ENCODE measurements at places on chromosomes 11 and 22.

DNA sequence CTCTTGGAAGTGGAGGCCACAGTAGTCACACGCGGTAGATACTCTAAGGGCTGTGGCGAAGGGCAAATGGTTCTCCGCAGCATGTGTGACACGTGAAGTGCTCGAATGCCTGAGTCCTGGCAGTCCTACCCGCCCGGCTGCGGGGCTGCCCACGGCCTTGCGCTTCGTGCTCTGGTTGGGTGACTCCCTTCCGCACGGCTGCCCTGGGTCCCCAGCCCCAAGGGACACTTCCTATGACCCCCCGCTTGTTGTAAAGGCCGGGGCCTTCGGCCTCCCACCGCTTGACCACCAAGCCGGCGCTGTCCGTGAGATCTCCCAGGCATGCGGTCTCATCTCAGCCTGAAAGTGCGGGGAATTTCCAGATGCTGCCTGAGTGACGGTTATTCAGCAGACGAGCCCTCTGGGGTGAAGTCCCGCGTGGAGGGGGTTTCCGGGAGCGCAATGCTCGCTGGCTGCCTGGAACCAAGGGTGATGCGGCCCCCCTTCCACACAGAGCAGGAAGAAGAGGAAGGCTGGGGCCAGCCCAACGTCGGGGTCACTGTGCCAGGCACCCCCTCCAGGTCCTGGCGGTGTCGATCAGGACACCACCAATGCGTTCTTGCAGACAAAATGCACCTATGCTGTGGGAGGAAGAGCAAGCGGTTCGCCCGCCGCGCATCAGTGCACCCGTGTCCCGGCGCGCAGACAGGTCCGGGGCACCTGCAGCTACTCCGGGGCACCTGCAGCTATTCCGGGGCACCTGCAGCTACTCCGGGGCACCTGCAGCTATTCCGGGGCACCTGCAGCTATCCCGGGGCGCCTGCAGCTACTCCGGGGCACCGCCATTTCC, 171.2 kb downstream of the OPCML start:
- no peak for DNase-seq

GRCh38 chr22:22403771-22404170, 104.8 kb downstream of the ZNF280B start:
- DNase-seq, result no peak

DNA sequence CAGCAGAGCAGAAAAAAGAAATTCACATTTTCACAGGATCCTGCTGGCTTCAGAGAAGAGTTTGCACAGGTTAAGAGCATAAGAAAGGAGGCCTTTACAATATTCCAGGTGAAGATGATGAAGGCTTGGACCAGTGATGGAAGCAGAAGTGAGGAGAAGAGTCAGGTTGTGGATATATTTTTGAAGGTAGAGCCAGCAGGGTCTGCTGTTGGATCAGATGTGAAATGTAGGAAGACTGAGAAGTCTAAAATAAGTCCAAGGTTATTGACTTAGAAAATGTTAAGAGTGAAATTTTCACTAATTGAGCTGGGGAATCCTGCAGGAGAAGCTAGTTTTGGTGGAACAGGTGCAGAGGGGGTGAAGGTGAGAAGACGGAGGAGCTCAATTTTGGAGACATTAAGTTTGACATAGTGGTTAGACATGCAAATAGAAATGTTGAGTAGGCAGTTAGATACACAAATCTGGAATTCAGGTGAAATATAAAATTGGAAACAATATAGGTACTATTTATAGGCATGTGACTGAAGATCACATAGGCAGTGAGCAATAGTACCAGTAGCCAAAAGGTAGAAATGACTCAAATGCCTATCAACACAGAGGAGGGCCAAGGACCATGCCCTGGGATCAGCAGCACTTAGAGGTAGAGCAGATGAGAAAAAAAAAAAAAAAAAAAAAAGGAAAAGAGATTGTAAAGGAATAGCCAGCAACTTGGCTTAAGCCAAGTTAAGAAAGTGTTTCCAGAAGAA, 252.0 kb downstream of the AASDHPPT start:
- no peak for DNase-seq

DNA sequence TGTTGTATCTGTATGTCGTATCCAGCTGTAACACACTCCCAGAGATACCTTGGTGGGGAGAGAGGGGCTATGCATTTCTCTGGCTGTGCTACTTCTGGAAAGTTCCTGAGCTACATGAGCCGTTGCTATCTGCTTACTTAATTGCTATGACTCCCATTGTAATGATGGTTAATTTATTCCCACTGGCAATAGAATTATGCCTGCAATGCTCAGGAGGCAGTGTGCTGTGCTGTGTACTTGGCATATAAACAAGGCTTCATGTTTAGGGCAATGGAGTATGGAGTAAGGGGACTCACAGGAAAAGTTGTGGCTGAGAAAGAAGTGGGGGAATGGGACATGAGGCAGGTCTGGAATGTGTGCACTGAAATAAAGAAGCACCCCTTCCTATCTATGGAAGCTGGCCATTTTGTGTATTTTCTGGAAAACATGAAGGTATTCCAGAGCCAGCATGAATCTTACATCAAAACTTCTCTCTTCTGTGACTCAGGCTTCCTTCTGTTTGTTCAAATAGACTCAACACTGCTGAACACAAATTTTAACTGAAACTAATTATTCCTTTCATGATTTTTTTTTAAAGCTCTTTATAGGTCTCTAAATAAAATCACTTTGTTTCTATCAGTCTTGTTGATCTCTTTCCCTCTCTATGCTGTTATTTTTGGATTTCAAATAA, 40.6 kb downstream of the CD44 start:
- no peak for DNase-seq

- no peak for DNase-seq
Measured at GRCh38 chr22:42931421-42932196, 74.5 kb upstream of the ARFGAP3 start.

Measured in activated CD8-positive, alpha-beta memory T cell treated with anti-CD3 and anti-CD28 coated beads, Interleukin-2, amount 50 U/mL, for 48 hours (primary cell).